ENCODE measurements at places on chromosomes 16 and 17.

- DNase-seq = no peak
Measured at GRCh38 chr17:34565713-34566112, 13.7 kb upstream of the TMEM132E start.

- DNase-seq = no peak
Measured at GRCh38 chr17:17015230-17015629, 27.0 kb upstream of the MPRIP start.

DNA sequence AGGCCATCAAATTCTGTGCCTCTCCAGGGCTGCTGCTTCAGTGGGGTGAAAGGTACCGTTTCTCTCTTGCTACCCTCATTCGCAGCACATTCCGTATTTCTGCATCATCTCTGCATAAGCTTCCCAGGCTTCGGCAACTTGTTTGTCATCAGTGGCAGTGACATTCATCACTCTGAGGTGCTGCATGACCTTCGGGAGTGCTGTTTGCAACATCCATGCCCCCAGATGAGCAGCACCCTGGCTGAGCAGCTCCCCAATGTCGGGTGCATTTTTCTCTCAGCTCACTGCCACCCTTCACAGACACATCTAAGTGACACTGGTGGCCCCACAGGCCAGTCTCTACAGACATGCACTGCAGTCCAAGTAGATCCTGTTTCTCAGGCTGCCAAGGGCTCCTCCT, 3.8 kb downstream of the CREBBP start:
- no peak for DNase-seq

DNA sequence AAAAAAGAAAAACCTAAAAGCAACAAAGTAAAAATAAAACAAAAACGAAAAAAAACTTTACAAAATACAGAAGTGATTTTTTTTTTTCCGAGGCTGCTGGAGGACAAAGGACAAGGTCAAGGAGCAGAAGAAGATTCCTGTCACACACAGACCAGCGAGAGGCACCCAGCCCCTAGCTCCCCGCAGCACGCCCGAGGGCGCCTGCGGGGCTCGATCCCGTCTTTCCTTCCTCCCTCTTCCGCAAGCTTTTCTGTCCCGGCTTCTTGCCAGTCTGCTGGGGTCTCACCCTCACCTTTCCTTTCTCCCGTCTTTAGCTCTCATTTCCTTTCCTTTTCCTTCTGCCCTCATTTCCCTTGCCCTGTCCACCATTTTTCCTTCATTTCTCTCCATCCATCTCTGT, 66.1 kb upstream of the DNAH17 start:
- DNase-seq = no peak

DNA sequence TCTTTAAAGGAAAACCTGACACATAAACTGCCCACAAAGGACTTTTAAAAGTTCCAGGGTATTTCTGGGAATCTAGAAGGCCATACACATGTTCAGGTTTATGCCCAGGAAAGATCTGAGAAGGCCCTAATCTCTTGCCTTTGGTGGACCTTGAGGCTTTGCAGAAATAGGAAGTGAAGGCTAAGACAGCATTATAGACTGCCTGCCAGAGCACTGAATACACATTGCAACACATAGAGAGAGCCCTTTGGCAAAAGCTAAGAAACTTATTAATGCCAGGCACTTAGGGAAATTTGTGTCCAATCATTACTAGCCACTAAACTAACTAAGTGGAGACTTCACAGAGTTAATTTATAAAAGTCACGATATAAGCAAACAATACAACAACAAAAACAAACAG, 70.4 kb downstream of the MMD start:
- DNase-seq = no peak

DNA sequence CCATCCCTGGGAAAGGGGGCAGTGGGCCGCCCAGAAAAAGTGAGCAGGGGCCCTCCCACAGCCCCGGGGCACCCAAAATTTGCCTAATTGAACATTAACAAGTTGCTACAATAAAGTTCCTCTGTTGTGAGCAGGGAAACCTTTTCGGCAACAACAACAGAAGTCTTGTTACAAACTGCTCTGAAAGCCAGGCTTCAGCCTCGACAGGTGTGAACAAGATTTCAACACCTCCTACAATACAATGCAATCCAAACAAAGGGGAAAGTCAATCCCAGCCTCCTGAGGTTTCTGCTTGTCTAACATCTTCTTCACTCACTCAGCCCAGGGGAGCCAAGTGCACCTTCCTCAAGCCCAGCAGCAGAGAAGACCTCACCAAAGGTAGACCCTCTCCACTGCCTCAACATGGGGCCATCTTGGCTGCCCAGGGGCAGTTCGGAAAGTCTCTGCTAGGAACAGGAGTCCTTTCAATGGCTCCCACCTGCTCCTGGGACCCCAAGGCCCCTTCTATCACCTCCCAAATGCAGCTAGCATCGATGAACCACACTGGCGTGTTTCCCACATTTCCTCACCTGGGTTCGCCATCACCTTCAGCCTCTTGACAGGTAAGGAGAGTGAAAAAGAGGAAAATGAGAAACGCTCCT, 19.1 kb downstream of the ZFHX3 start:
- no peak for DNase-seq

DNA sequence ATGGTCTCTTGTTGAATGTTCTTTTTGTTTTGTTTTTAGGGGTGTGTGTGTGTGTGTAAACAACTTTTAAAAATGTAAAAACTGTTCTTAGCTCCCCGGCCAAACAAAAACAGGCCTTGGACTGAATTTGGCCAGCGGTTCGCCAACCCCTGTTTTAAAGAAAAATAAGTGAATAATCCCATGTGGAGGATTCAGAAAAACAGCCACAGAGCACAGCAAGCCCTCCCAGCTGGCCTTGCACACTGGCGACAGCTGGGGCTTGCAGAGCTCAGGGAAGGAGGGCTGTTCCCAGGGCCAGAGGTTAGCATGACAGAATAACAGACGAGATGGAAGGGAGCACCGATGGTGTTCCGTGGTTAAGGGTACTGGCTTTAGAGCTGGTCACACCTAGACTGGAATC, 39.0 kb downstream of the EMP2 start:
- no peak for DNase-seq

GRCh38 chr16:85004587-85005205, 6.6 kb downstream of the ZDHHC7 start:
- no peak for DNase-seq

GRCh38 chr16:79814124-79814523, 213.6 kb upstream of the MAF start:
- DNase-seq = no peak

- DNase-seq = no peak
Measured at GRCh38 chr16:53056392-53056881, 1.6 kb downstream of the CHD9 start.

- no peak for DNase-seq
Measured at GRCh38 chr17:57779706-57780105, 34.6 kb upstream of the CCDC182 start.

DNA sequence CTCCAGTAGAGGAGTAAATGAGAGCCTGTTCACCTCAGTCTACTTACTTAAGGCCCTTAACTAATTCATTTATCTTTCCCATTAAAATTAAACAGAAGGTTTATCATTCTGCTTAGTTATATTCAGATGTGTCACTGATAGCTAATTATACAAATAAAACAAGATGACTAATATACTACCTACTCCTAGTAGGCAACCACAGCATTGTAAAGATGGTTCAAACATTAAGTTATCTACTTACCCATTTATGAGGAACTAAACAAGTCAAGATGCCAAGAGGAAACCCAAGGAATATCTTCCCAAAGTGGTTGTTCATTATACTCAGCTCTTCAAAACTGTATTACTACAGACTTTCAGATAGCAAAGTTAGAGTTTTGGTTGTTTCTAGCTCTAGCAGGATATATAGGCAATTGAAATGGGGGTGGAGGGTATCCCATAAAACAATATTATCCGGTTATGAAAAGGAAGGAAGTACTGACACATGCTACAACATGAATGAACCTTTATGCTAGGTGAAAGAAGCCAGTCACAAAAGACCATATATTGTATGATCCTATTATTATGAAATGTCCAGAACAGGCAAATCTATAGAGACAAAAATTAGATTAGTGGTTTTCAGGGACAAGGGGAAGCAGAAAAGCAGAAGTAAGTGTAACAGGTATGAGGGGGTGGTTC, 56.5 kb downstream of the SPAG9 start:
- DNase-seq = no peak

GRCh38 chr17:59504821-59505220, 60.6 kb upstream of the DHX40 start:
- no peak for DNase-seq

GRCh38 chr16:58128181-58128631, 975 bp downstream of the CFAP20 start:
- DNase-seq = no peak

- DNase-seq = no peak
Measured at GRCh38 chr17:73018599-73018998, 73.9 kb downstream of the SLC39A11 start.

DNA sequence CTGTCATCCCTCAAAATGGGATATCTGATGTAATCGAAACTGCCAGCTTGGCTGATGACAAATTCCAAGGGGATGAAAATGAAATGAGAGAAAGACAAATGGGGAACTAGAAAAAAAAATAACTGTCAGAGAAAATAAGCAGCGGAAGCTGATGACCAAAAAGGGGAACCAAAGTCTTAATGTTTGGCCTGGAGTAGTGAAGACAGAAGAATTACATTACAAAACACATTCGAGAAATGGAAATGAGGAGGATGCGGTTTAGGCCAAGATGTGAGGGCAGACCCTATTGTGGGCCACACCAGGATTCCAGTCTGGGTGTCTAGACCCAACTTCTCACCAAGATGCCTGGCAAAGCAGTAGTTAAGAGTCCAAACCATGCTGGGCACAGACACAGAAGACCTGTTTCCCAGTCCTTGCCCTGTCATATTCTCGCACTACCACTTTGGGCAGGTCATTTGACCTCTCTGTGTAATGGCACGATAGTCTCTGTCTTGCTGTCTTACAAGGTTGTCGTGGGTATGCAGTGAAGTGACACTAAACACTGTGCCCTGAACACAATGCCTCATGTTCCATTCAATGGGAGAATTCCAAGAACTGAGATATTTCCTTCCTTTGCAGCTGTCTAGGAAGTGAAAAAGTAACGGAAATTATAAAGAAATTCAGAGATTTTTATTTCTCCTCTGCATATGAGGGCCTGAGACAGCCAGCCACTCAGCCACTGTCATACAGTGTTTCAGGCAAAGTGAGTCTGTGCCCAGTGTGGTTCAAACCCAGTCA, 12.3 kb upstream of the CCL2 start:
- no peak for DNase-seq

- DNase-seq = no peak
Measured at GRCh38 chr16:87765473-87765775, 362 bp downstream of the KLHDC4 start.

GRCh38 chr17:65895969-65896368, 296.0 kb downstream of the CEP112 start:
- DNase-seq = no peak

- DNase-seq = no peak
Measured at GRCh38 chr17:28879886-28880571, 17.5 kb downstream of the FLOT2 start.

GRCh38 chr17:79883202-79883601, 44.0 kb upstream of the CBX4 start:
- no peak for DNase-seq

DNA sequence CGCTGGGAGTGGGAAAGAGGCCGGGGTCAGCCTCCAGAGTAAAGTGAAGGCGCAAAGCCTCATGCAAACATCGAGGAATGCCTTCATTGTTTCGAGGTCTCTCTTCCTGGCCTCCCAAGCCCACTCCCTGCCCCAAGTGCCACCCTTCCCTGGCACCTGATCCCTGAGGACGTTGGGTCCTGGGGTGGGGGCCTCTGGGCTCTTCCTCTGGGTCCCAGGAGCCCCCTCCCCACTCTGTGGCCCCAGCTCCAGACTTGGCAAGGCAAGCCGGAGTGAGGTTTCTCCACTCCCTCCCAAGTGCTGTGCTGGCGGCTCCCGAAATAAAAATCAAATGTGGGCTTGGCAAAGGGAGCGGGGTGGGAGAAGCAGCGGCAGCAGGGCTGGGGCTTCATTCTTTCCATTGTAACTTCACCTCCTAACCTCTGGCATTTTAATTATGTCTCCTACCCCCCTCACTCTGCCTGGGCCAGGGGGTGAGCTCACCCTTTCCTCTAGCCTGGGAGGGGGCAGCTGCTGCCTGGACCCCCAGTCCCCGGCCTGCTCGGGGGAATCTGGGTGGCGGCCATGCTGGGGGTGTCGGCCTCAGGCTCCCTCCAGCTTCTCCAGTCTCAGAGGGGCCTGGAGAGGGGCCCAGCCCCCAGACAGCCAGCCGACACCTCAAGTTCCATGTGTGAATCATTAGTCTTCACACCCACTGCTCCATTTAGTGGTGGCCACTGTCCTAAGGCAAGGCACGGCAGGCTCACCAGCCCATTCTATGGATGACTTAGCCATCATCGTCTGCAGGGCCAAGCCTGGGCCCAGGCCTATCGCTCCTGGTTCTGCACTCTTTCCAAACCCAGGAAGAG, 14.6 kb upstream of the TMEM92 start:
- no peak for DNase-seq

DNA sequence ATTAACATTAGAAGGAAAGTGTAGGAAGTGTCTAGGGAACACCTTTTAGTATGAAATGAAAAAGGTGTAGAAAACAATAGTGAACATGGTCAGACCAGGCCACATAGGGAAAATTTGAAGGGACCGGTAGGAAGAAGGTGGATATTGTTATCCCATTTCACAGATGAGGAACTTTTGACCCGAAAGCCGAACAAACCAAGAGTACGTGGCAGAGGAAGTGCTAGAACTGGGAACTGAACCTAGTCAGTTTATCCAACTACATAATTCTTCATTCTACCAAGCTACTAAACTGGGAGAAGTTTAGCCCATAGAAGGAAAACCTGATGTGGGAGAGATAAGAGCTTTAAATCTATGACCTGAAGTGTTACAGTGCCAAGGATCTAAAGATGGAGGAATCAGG, 43.2 kb downstream of the YPEL2 start:
- no peak for DNase-seq

- no peak for DNase-seq
Measured at GRCh38 chr17:47305302-47305923, 18.3 kb upstream of the EFCAB13 start.

DNA sequence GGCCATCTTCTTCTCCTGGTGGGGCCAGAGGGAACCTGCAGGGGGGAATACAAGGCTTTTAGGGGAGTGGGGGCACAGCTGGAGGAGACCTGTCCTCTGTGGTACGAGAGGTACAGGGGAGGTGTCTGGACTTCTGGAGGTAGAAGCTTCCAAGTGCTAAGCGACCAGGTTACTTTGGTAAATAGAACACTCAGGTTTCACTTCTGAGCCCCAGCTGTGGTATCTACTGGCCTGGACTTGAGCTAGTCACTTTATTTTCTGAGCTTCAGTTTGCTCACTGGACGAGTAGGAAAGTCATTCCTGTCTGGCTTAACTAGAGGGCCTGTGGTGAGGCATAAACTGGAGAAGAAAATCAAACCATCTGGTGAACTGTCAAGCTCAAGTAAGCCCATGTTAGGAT, at the start of gene HEATR9:
TSS of gene HEATR9 (minus strand) at position 155 of the 400 bp plus-strand sequence. CDS start at position 6, 149 bp downstream.
- no peak for DNase-seq

DNA sequence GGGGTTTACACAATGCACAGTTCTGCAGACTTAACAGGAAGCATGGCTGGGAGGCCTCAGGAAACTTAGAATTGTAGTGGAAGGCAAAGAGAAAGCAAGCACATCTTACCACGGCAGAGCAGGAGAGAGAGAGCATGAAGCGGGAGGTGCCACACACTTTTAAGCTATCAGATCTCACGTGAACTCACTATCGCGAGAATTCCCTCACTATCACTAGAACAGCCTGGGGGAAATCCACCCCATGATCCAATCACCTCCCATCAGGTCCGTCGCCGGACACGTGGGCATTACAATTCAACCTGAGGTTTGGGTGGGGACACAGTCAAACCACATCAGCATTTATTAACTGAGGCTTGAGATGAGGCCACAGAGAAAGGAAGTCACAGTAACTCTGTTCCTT, 326.7 kb downstream of the C16orf95 start:
- no peak for DNase-seq
